GM06990 (cell line): ENCODE measurements at places on chromosomes 2 and 18.

GRCh38 chr2:11837875-11838734, 91.7 kb downstream of the LPIN1 start:
- no peak for DNase-seq

- DNase-seq, result no peak
These were observed 134.9 kb downstream of the MAP3K20 start for GRCh38 chr2:173210270-173211196.

GRCh38 chr2:2333076-2333475, 2.0 kb upstream of the MYT1L start:
- DNase-seq, result no peak

DNA sequence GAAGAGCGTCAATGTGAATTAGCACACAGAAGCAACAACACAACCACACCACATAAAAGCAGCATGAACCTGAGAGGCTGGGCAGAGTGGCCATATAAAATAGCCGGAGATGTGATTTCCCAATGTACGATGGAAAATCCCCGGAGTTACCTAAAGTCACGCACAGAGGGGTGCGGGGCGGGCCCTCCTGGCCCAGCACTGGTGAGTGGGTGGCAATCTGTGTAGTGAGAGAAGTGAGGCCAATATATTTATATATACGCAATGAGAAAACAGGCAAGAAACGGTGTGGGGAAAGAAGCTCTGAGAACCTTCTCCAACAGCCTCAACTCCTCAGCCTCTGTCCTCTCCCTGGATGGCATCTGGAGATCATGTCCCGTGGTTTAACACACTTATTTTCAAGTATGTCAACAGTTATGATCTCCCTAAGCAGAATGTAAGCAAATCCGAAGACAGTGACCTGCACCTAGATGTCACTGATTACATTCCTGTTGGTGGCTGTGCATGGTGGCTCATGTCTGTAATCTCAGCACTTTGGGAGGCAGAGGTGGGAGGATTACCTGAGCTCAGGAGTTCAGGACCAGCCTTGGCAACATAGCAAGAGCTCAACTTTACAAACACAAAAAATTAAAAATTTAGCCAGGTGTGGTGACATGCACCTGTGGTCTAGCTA, 41.6 kb downstream of the CRACDL start:
- DNase-seq, result no peak

DNA sequence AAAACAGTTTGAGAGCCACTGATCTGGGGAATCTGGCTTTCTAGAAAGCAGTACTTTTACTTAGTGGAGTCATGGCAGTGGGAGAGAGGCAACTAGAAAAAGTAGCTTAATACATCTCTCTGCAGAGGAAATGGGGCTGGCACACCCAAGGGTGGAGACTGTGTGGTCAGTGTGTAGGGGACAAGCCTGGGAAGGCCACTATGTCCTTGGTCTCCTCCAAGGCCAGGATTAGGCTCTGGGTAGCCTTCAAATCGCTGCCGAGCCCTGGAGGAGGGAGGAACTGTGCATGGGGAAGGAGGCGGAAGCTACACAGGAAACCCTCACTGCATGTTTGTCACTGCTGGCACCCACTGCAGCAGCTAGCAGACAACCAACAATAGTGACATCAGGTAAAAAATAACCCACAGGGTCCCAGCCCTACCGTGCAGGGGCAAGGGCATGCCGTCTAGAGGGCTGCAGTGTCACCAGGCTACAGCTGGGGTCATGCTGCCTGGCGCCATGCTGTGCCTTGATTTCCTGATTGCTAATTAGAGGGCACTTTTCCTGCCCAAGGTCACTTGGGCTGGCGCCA, 34.8 kb downstream of the LBH start:
- peak; percentile 50 for DNase-seq

DNA sequence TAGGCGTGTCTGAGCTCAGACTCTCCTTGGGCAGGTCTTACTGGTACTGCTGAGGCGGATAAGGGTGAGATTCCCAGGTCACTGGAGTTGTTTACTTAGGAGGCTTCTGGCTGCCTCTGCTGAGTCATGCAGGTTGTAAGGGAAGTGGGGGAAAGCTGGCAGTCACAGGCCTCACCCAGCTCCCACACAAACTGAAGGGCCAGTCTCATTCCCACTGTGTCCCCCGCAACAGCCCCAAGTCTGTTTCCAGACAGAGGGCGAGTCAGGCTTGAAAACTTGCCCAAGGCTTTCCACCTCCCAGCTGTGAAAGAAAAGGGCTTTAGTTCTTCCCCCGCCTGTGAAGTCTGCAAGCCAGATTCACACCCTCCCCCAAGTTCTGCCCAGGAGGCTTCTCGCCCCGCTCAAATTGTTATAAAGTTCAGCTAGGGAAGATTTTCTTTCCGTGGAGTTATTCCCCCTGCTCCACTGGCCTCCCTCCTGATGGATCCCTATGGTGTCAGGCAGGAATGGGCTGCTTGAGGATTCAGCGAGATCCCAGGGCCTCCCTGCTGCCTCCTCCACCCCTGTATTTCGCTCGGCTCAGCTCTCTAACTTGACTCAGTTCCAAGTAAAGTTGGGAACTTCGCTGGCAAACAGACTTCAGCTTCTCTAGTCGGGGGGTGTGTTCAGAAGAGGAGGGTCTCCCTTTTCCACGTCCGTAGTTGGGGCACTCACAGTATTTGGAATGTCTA, 248.6 kb downstream of the NR4A2 start:
- DNase-seq, result no peak

DNA sequence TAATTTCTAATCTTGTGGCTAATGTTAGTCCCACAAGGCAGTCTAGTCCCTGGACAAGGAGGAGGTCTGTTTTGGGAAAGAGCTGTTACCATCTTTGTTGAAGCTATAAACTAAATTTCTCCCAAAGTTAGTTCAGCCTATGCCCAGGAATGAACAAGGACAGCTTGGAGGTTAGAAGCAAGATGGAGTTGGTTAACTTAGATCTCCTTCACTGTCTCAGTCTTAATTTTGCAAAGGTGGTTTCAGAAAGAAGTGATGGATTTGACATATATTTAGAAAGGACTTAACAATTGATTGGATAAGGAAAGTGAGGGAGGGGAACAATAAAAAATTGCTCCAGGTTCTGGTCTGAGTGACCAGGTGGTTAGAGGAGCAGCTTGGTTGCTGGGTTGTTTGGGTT, 14.6 kb upstream of the SCYGR1 start:
- DNase-seq, result no peak

GRCh38 chr2:10193851-10194820, 71.6 kb downstream of the RRM2 start:
- DNase-seq, result no peak

DNA sequence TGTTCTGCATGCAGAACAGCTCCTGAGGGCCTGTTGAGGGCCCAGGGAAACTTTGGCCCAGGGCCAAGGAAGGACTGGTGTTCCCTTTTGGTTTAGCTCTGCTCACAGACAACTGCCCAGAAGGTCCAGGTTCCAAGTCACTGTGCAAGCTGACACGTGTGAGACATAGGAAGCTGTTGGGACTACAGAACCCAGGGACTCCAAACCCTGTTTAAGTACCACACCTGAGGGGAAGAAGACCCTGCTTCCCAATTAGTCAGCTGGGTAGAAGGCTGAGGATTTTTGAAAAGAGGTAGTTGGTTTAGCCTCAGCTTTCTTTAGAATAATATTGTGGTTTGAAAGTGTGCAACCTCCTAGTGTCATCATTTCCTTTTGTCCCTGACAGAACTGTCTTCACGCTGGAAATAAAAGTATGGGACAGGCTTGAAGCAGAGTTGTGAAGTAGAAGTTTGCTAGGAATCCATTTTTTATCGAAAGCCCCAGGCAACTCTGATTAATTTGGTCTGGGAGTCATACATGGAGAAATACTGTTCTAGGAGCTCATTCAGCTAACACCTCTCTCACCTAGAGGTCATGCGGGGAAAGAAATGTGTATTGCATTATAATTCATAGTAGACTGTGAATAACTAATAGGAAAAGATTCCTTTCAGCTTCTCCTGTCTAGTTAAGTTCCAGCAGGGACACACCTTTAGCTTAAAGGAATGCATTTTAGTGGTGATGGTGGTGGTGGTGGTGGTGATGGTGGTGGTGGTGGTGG, 19.9 kb upstream of the IL1RL1 start:
- no peak for DNase-seq

DNA sequence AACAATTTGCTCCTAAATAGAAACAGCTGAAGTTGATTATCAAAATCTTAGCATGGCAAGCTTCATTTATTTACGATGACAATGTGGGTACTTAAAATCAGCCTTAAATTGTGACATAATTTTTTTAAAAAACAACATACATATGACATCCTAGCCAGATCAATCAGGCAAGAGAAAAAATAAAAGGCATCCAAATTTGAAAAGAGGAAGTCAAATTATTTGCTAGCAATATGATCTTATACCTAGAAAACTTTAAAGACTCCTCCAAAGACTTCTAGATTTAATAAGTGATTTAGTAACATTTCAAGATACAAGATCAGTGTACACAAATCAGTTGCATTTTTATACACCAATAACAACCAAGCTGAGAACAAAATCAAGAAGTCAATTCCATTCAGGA, 14.3 kb upstream of the PPP3R1 start:
- no peak for DNase-seq

GRCh38 chr2:240759459-240759858, 60.6 kb downstream of the KIF1A start:
- DNase-seq, result peak; percentile 40

DNA sequence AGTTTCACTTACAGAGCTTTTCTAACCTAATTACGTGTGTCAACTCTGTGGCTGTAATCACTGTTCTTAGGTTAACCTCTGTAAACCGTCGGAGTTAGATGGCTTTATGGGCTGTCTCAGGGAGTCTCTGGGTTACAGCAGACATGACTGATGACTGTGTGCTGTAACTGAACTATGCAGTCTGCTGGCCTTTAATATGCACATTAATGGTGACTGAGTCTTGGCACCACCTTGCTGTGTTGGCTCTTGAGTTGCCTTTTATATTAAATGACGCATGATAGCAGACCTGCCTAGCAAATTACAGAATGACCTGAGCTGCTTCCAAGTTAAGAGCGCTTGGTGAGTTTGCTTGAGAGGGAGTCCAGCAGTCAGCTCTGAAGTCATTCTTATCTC, 90.1 kb downstream of the ACKR3 start:
- DNase-seq, result no peak

DNA sequence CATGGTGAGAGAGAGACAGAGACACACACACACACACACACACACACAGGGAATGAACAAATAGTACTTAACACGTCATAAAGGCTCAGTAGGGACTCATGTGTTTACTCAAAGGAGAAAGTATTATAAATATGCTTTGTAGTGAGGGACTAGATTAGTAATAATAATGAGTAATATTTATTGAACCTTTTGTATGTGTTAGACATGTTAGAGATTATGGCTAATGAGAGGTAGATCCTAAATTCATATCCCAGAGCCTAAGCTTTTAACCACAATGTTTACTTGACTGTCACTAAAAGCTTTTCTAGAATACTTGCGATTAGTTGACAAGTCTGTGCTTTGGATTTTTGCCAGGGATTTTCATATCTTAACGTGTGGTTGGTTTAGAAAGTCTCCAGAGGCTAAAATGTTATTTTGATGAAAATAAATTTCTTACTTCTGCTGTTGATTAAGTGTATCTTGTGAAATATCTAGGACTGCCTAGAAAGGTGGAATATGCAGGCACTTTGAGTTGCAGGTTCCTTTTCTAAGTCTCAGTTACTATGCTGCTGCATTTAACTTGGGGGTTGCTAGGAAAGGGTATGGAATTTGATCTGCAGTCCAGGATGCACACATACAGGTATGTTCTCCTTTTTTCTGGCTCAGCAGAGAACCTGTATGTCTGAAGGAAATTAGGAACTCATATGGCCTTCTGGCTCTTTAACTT, 64.5 kb downstream of the UBR3 start:
- no peak for DNase-seq

GRCh38 chr2:74887960-74888700, 54.2 kb downstream of the HK2 start:
- DNase-seq, result no peak
